ENCODE measurements at places on chromosomes 12 and 14.

DNA sequence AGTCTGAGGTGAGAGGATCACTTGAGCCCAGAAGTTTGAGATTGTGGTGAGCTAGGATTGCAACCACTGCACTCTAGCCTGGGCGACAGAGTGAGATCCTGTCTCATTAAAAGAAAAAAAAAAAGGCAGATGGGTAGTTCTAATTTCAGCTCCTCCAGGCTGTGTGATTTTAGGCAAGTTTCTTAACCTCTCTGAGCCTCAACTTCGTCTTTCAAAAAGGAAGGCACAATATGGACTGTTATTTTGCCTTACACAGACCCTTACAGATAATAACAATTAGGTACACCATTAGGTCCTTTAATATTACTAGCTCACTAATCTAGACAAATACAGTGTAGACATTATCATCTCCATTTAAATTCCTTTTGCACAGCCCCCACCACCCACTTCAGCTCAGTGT lies 4.8 kb upstream of the CCDC177 start:
- DNase-seq, result no peak

DNA sequence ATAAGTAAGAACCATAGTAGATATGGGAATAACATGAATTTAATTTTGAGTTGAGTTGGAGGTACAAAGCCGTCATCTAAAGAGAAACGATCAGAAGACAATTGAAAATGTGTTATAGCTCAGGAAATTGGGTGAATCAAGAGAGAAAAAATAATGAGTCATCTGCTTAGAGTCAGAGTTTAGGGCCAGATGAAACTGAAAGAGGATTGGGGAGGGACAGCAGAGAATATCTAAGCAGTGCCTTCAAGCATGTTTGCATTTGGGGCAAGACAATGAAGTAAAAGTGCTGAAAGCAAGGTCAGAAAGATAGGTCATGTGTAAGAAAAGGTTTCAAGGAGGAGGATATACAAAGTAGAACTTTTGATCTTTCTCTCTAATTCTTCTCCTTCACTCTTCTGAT lies 49.4 kb downstream of the SLC15A5 start:
- DNase-seq, result no peak

GRCh38 chr12:7806863-7807487 lies 17.8 kb downstream of the NANOG start:
- peak; percentile 86 for DNase-seq

DNA sequence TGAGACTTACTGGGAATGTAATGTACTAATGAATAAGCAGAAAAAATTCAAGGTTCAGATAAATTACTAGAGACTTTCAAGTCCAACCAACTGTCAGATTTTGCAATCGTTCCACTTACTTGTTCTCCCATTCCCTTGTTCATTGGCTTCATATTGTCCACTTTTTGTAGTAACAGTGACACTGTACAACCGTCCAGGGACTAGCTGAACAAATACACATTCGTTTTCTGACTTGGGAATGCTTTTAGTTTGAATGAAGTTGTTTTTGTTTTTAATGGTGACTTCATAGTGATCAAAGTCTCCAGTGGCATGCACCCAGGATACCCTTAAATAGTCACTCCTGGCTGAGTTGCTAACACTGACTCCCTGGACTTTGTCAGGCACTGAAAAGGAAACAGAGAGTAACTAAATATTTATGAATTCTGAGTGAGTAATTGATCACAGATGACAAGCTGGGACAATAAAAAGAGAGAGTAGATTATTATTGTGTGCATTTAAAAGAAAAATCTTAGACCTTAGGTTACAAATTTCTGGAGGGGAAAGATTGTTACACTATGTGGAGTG lies 65.4 kb downstream of the PTPRB start:
- DNase-seq, result no peak

DNA sequence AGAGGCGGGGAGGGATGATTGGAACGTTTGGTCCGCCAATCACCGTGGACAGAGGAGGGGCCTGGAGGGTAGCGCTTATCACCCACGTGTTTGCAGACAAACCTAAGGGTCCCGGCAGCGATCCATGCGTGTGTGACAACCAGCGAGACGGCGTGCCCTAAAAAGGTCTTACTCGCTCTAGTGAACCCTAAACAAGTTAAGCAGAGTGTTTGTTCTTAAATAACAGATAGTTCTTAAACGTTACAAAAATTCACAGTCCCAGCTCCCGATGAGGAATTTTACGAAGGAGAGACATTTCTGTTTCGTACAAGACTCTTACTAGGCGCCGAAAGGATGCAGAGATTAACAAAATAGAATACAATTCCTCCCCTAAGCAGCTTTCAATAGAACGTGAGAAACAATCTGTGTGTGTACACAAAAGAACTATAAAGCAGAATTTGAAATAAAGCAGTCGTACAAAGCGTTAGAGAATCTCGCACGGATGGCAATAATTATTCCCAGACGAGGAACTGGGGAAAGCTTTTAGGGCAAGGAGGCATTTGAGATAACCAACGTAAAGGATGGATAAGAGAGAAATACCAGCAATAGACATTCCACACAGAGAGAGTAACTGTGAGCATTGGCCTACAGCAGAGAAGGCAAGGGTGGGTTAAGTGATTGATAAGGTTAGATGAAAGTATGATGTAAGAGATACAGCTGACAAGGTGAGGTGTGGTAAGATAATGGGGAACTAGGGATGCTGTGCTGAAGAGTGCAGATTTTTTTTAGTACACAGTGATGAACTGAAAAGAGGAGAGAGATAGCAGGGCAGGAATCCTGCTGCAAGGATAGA lies 831 bp upstream of the RPS6KA5 start:
- DNase-seq, result no peak

GRCh38 chr14:50225974-50226297 lies 5.4 kb downstream of the SOS2 start:
- DNase-seq, result no peak

GRCh38 chr12:6871052-6871957 lies 1.8 kb downstream of the SPSB2 start:
- peak; percentile 44 for DNase-seq

Measured in adipocyte (in vitro differentiated cells).